ENCODE measurements at places on chromosomes 7 and 10.

GRCh38 chr7:20030417-20030816 lies 186.8 kb downstream of the MACC1 start:
- no peak for DNase-seq

GRCh38 chr10:114458955-114459354 lies 54.7 kb upstream of the AFAP1L2 start:
- DNase-seq: peak; percentile 58

DNA sequence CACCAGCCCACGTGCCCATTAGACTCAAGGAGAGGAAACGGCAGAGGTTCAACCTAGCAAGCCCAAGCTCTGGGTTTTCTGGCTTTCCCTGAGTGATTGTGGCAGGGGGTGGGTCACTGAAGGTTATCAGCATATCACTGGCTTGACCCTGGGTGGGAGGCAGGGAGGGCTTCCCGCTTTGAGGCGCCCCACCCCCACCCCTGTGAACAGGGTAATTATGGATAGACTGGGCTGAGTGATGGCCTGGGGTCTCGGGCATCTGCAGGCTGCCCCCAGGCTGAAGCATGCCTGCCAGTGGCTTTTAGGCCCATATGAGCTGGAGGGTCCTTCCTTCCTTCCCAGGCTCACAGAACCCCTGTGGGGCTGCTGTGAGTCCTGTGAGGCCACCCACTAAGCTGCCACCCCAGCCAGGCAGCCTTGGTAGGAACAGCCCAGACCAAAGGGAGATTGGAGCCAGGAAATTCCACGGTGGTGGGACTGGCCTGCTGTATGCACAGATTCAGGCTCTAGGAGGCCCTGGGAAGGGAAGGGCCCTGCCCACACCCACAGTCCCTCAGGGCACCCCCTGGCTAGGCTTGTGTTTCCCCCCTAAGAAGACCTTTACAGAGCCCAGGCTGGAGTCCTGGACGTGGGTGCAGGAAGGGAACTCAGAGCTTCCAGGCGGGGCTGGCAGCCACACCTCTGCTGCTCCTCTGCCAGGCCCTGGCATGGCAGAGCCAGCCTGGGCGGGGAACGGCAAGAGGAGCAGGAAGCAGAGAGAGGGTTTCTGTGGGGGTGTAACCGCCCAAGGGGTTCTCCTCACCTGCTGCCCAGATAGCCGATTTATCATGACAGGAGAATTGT lies 33.1 kb downstream of the GPRIN2 start:
- DNase-seq: peak; percentile 31

- DNase-seq: no peak
These were observed 1.8 kb upstream of the VWC2 start for GRCh38 chr7:49771427-49772176.

- no peak for DNase-seq
These were observed 29.4 kb upstream of the ATOH7 start for GRCh38 chr10:68261132-68261856.

- no peak for DNase-seq
These were observed 94.7 kb upstream of the CCDC71L start for GRCh38 chr7:106755641-106756040.

DNA sequence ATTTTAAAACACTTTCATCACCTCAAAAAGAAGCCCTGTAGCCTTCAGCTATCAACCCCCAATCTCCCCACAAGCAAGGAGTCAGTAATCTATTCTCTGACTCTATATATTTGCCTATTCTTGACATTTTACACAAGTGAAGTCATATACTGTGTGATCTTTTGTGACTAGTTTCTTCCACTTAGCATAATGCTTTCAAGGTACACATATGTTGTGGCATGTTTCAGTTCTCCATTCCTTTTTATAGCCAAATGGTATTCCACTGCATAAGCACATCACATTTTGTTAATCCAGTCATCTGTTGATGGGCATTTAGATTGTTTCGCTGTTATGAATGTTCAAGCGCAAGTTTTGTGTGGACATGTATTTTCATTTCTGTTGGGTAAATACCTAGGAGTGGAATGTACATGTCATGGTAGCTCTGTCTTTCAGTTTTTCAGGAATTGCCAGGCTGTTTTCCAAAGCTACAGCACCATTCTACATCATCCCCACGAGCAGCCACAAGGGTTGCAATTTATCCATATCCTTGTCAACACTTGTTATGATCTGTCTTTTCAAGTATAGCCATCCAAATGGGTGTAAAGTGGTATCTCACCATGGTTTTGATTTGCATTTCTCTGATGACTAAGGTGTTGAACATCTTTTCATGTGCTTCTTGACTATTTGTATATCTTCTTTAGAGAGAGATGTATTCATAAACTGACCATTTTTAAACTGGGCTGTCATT lies 405.6 kb downstream of the KCNMA1 start:
- no peak for DNase-seq

- no peak for DNase-seq
These were observed 165.7 kb upstream of the AHR start for GRCh38 chr7:17132726-17133125.

DNA sequence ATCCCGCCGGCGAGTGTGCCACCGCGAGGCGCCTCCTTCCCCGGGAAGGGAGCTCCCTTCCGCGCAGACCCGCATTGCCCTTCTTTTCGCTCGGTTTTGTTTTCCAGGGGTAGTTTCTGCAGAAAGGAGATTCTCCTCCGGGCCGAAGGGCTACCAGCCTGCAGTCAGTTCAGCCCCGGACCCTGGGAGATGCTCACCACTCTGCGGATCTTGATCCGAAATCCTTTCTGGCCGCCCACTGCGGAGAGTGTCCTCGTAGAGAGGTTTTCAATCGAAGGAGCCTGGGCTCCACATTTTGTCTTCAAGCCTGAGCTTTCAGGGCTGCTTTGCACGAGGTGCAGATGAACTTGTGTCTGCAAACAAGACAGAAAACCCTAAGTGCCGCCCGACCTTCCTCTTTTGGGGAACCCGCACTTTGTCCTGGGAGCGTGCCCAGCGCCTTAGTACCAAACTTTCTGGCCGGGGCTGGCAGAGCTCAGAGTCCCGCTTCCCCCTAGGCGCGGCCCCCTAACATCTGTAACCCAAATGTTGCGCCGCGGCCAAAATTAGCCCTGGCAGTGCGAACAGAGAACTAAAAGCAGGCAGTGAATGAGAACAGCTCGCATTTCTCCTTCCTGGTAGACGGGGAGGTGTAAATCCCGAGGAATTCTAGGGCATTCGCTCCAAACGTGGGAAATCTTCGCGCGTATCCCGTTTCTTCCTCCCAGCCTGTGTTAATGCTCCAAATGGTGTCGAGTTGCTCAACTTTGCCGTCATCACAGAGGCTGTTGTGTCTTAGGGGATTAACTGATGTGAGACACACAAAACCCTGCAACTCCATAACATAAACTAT lies 6.7 kb upstream of the EN2 start:
- DNase-seq: no peak

DNA sequence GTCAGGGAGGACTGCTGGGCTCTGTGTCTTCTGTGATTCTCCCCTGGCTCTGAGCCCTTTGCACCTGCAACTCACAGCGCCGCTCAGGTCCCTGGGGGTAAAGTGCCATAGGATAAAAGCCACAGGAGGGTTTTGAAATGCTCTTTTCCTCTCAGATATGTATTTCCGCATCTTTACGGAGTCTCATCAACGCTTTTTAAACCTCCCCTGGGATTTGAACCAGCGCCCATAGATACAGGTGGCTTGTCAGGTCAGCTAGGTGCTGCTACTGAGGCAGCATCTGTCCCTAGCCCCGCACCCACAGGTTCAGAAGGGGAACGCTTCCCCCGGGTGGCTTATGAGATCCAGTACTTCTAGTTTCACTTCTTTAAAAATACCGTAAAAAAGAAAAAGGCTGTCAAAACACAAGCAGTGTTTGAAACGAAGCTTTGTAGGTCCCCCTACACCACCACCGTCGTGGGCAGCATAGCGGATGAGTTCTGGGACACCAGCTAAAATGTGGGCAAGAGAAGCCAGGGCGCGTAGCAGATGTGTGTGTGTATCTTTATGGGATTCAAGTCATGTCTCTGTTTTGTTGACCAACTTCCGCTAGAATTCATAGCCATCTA lies 173.5 kb downstream of the CUX1 start:
- no peak for DNase-seq

- DNase-seq: no peak
These were observed 43.0 kb downstream of the PKD1L1 start for GRCh38 chr7:47905076-47905920.

GRCh38 chr10:6200734-6201515 lies 1.8 kb upstream of the PFKFB3 start:
- peak; percentile 83 for DNase-seq

GRCh38 chr10:130282492-130283218 lies 146.5 kb downstream of the GLRX3 start:
- peak; percentile 0 for DNase-seq
